Right lung (tissue), 10 donors: ENCODE measurements at places on chromosomes 16 and 17. TPM values are rescaled to one million over a fixed set of nuclear protein-coding genes. Genes with fewer than 3 reads are reported as not detected.

GRCh38 chr16:86227801-86228200 lies 282.5 kb upstream of the FOXF1 start:
- no peak for DNase-seq

DNA sequence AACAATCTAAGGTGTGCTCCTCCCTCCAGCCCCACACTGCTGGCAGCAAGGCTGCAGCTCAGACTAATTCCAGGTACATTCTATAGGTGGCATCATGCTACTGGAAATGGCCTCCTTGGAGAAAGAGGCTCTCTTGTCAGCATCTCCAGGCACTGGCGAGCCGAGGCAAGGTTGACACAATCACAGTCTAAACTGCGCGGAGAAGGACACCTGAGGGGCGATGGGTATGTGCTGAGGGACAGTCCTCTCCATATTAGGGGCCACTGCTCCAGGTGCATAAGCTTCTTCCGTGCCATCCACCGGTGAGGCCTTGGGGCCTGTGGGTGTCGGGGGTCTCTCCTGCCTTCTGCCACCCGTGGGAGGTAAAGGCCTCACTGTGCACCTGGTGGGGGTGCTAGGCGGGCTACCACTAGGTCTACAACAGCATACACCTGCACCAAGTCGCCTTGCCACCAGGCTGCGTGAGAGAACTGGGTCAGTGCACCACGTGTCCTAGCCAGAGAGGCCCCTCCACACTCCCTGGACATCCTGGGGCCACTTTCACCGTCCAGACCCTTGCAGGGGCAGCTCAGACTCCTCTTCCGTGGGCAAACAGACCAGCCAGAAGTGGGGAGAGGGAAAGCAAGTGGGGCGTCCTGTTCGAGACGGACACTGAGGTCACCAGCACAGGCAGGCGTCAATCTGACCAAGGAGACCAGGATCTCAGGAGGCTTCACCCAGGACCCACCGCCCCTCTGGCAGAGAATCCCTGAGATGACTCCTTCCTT lies 12.1 kb upstream of the CBX8 start:
- DNase-seq = no peak

DNA sequence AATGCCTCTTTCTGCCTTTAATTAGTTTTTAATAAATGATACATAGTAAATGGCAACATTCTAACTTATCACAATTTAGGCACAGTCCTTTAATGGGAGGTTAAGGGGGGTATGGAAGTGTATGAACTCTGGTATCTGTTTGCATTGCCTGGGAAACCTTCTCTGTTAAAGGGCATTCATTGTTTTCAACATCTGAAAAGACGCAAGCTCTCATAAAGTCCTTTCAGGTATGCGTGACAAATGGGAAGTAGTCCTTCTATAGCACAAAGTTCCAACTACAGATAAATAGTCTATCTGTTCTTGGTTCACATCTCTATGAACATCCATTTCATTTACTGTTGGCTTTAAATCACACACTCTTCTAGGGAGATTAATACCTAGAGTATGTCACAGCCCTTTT lies 298.0 kb upstream of the PMFBP1 start:
- DNase-seq = no peak

- no peak for DNase-seq
These were observed 6.5 kb downstream of the FDXR start for GRCh38 chr17:74866198-74866835.

GRCh38 chr16:57945740-57946138 lies 25.2 kb downstream of the CNGB1 start:
- DNase-seq = no peak

- no peak for DNase-seq
These were observed 292.6 kb upstream of the SOX9 start for GRCh38 chr17:71828182-71828596.

DNA sequence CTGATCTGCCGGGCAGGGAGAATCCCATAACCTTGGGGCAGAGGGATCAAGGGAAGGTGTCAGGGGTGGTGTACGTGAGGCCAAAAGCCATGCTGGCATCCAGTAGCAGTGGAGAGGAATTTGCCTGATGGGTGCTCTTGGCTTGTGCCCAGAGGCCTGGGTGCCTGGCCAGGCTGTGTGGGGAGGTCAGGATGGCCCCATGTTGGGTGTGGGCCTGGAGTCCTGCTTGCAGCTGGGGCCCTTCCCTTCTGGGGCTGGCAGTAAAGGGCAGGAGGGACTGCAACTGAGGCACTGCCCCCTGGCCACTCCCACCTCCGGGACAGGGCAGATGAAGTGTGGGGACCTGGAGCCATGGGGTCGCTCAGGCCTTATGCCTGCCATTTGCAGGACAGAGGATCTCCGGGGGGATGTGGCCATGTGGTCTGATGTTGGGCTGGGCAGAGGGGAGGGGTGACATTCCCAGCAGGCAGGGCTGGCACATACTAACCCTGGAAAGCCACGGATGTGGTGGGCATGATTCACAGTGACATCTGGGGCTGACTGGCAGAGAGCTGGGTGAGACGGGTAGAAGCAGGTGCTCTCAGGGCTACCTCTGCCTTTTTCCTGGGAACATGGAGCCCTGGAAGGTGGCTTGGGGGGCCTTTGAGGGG lies 3.5 kb downstream of the FMNL1 start:
- no peak for DNase-seq

- no peak for DNase-seq
These were observed 68.6 kb upstream of the CBX4 start for GRCh38 chr17:79907850-79908249.

DNA sequence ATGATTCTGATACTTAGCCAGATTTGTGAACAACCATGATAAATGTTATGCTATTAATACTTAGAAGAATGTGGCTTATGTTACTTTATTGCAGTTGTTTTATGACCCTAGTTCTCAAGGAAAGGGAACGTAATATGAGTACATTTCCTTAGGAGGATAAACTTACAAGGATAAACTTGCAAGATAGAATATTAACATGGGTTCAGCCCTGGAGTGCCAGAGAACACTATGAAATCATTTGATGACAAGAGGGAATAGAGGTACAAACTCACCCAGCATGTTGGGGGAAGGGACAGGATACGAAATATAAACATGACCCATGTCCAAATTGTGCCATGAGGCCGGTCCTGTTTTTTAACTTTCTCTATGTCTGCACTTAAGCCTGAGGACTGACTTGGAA lies 13.0 kb upstream of the ABCA5 start:
- no peak for DNase-seq

GRCh38 chr16:5428932-5429331 lies 331.3 kb upstream of the EEF2KMT start:
- no peak for DNase-seq

DNA sequence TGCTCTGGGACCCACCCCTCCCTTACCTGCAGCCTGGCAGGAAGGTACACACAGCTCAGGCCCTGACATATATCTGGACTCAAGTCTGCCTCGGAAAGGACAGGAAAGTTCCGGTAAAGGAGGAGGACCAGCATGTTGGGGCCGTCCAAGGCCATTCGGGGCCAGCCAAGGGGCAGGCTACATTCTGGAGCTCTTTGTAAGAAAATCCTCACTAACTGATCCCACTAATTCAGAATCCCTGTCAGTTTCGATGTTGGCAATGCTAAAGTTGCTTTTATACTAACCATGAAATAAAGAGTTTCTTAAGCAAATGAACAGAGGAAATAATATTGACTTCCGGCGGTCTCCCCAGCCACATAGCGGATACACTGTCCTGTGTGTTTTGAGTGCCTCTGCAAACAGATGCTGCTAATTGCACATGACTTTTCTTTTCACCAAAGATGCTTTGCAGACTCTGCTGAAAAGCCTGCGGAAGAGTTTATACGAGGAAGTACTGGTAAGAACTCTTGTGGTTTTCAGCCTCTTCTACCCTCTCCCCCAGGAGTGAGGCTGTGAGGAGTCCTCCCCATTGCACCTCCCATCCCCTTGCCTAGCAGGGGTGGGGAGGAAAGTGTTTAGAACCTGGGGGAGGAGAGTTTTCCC lies 54.8 kb downstream of the PLXDC1 start:
- DNase-seq = no peak

- DNase-seq = no peak
These were observed 126.2 kb downstream of the PRKCB start for GRCh38 chr16:23962001-23962400.

- DNase-seq = no peak
These were observed 6.3 kb upstream of the SECTM1 start for GRCh38 chr17:82339634-82340580.

- DNase-seq = no peak
These were observed 30.8 kb downstream of the CYB5D2 start for GRCh38 chr17:4173781-4174180.

DNA sequence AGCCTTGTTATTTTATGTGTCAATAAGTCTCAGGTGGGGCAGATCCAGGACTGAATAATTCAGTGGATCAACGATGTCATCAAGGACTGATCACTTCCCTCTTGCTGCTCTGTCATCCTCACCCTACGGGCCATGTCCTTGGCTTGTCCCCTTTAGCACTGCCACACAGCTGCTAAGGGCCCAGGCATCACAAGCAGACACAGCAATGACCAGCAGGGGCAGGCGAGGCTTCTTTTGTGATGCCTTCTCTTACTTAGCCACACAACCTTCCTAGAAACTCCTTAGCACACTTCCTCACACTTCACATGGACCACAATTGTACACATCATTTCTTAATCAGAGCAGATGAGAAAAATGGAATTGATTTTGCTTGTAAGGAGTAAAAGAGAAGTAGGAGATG lies 356.3 kb upstream of the SOX9 start:
- no peak for DNase-seq

- DNase-seq = no peak
These were observed 13.7 kb downstream of the SYCE1L start for GRCh38 chr16:77212741-77213541.

GRCh38 chr16:78950768-78951167 lies 649.8 kb downstream of the MAF start:
- no peak for DNase-seq

- DNase-seq = no peak
These were observed 46.9 kb upstream of the HNF1B start for GRCh38 chr17:37791447-37792399.

- peak; percentile 43 for DNase-seq
These were observed 83.2 kb downstream of the CNTNAP4 start for GRCh38 chr16:76360404-76360803.

The TEX14 gene
- 1.0 TPM for polyA plus RNA-seq

The CHST4 gene
- not detected for polyA plus RNA-seq

The C16orf92 gene
- not detected for polyA plus RNA-seq

The SDR42E1 gene
- 8.7 TPM for polyA plus RNA-seq

The RNF227 gene
- 3.4 TPM for polyA plus RNA-seq

The NOL11 gene
- polyA plus RNA-seq = 62.4 TPM

The CHD9NB gene
- polyA plus RNA-seq = 7.9 TPM

The CCL22 gene
- 0.22 TPM for polyA plus RNA-seq
